ENCODE measurements at places on chromosomes 3 and 15. TPM values are rescaled to one million over a fixed set of nuclear protein-coding genes. Genes with fewer than 3 reads are reported as not detected.

GRCh38 chr3:72601983-72602750, 246.1 kb downstream of the SHQ1 start:
- no peaks in the 10 kb centered on the region for H3K27me3 ChIP-seq
- H3K4me1 ChIP-seq = no peaks in the 10 kb centered on the region
- no peak overlapping the region for H3K4me3 ChIP-seq
- no peaks in the 10 kb centered on the region for H3K36me3 ChIP-seq
- DNase-seq = no peak
- no peak overlapping the region for H3K27ac ChIP-seq

DNA sequence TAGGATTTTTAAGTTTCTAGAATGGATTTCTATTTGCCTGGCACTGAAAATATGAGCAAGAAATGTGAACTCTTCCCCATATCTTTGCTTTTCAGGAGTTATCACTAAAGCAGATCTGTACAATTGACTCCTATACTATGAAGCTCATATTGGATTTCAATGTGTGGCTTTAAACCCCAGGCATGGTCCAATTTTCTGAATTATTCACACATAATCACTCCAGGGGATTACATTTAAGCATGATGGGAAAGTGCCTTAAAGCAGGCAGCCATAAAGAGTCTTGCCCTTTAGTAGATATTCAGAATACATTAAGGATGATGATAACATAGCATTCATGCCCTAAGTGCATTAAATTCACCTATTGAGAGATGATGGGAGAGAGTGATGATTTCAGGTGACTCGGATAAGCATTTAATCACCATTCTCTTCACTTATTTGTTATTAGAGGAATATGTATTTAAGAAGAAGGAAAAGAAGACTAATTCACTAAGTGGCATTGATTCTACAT, 331.8 kb upstream of the ROBO1 start:
- H3K4me3 ChIP-seq = no peak overlapping the region
- no peaks in the 10 kb centered on the region for H3K4me1 ChIP-seq
- no peak overlapping the region for H3K27ac ChIP-seq
- DNase-seq = no peak
- H3K27me3 ChIP-seq = no peaks in the 10 kb centered on the region

- H3K27ac ChIP-seq = no peak overlapping the region
- DNase-seq = no peak
- no peaks in the 10 kb centered on the region for H3K4me1 ChIP-seq
- no peak overlapping the region for H3K4me3 ChIP-seq
- no peaks in the 10 kb centered on the region for H3K27me3 ChIP-seq
- H3K36me3 ChIP-seq = peaks cover 6% of the 10 kb centered on the region
These were observed 81.8 kb downstream of the CLASP2 start for GRCh38 chr3:33636125-33636850.

- no peak for DNase-seq
- H3K4me1 ChIP-seq = no peaks in the 10 kb centered on the region
- no peak overlapping the region for H3K27ac ChIP-seq
- H3K27me3 ChIP-seq = no peaks in the 10 kb centered on the region
These were observed 119.8 kb downstream of the TNIK start for GRCh38 chr3:171340434-171340833.

C3orf85 gene
- polyA plus RNA-seq = 36.5 TPM

IRAK2 gene
- 2.8 TPM for polyA plus RNA-seq

HESX1 gene
- not detected for polyA plus RNA-seq

ZBTB38 gene
- polyA plus RNA-seq = 23.1 TPM

DNA sequence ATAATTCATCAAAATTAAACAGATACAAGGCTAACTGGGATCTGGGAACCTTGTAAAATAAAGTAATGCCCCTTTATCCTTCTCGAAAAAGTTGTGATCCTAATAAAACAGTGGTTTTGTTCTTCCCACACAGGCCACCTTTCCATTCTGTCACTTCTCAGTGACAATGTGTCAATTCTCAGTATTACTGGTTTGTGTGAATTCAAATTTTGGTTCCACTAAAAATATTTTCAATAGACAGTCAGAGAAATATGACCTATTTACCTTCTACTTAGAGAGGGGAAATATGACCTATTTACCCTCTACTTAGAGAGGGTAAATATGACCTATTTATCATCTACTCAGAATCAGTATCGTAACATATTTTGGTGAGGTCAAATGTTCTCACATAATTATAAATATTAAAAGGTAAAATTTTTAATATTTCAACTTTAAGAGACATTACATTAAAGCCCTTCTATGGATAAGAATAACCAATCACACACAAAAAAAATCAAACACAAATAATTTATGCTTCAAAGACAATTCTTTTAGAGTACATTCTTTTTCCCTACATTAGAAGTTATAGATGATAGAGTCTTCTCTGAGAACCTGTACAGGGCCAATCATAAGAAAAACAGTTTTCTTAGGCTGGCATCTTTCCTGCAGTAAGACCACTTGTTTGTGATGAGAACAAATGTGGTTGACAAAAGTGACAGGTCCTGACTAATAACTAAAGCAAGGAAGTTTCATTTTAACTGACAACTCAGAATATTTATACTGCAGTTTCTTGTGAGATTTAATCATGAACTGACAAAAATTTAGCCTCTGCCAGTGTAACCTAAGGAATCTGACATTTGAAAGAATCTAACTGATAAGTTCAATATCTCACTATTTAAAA, 323.3 kb downstream of the DIPK2A start:
- no peak for DNase-seq
- H3K27me3 ChIP-seq = no peaks in the 10 kb centered on the region
- no peaks in the 10 kb centered on the region for H3K4me1 ChIP-seq
- no peak overlapping the region for H3K27ac ChIP-seq
- H3K36me3 ChIP-seq = no peaks in the 10 kb centered on the region

DNA sequence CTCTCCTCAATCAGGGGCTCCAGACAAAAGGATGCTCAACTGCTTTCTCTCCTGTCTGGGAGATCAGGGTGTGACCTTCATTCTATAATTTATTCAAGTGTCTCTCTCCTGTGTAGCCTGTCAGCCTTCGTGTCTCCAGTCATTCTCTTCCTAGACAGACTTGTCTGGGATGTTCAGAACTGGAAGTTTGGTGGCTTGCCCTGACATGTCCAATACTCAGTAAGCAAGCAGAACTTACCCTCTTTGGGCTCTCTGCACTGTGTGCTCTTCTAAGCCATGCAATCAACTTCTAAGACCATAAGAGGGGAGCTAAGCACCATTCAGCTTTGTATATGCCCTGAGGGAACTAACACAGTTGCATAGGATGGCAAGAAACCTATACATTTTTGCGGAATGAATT, 14.1 kb downstream of the ACKR2 start:
- no peaks in the 10 kb centered on the region for H3K27me3 ChIP-seq
- H3K36me3 ChIP-seq = no peaks in the 10 kb centered on the region
- H3K4me3 ChIP-seq = no peak overlapping the region
- DNase-seq = no peak
- H3K27ac ChIP-seq = no peak overlapping the region

GRCh38 chr15:69794645-69795469, 302.9 kb downstream of the TLE3 start:
- H3K4me1 ChIP-seq = peaks cover 16% of the 10 kb centered on the region
- no peaks in the 10 kb centered on the region for H3K27me3 ChIP-seq
- H3K4me3 ChIP-seq = no peak overlapping the region
- peak; percentile 78 for DNase-seq
- H3K36me3 ChIP-seq = no peaks in the 10 kb centered on the region
- peak overlapping the region; percentile 70 for H3K27ac ChIP-seq

- no peak overlapping the region for H3K27ac ChIP-seq
- no peaks in the 10 kb centered on the region for H3K27me3 ChIP-seq
- H3K4me3 ChIP-seq = no peak overlapping the region
- H3K4me1 ChIP-seq = no peaks in the 10 kb centered on the region
These were observed 19.4 kb upstream of the PTX3 start for GRCh38 chr3:157417247-157417646.

EPHB3 gene
- polyA plus RNA-seq = 1.6 TPM

DNA sequence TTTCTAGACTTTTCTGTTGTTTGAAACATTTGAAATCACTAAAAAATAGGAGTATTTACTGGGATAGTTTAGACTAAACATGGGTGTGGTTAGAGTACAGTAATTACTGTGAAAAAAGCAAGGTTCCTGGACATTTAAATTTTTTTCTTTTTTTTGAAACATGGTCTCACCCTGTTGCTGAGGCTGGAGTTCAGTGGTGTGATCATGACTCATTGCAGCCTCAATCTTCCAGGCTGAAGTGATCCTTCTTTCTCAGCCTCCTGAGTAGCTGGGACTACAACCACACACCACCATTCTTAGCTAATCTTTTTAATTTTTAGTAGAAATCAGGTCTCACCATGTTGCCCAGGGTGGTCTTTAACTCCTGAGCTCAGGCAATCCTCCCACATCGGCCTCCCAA, 20.4 kb upstream of the CELF6 start:
- no peak for DNase-seq
- H3K27me3 ChIP-seq = no peaks in the 10 kb centered on the region
- peaks cover 30% of the 10 kb centered on the region for H3K36me3 ChIP-seq
- H3K27ac ChIP-seq = peak overlapping the region; percentile 73
- H3K4me3 ChIP-seq = no peak overlapping the region

Measured in sigmoid colon (tissue), 7 donors.